ENCODE measurements at places on chromosomes 12 and 14.

DNA sequence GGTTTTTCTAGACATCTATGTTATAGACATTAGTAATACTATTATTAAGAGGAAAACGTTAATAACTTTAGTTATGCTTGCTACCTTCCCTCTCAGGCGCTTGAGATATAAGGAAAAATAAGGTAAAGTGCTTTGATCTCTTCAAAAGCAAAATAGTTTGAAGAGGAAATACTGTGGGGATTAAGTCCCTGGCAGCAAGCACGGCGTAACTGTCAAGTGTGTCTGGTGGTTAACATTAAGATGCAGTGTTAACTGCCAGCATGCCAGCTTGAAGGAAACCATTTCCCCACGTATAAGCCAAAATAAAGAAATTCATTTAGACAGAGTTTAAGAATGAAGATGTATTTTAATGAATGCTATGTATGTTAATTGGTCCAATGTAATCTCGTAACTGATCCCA is 31.8 kb downstream of the PELI2 start:
- DNase-seq, result no peak

- DNase-seq, result no peak
Measured at GRCh38 chr14:63362389-63362819, 43.7 kb upstream of the GPHB5 start.

DNA sequence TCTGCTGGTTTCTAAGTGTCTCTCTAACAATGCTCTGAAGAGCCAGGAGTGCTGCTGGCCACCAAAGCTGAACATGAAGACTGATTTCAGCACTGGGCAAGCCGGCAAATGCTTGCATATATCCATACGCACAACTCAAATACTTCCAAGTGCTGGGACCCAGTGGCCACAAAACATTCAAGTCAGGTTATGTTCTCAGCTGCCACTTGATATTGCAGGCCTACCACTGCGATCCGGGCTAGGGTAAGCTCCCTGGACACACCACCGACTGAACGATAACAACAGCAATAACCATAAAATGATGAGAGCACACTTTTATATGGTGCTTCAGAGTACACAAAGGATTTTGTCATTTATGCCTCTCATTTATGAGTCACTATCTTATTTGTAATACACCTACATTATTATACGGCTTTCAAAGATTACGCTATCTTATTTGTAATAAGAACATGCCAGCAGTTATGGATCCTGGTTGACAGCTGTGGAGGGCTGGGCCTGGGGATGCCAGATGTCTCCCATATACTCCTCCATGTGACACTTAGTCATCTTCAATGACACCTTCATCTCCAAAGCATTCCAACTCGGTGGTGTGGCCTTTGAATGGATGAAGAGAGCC is 35.5 kb downstream of the CRACR2A start:
- no peak for DNase-seq

DNA sequence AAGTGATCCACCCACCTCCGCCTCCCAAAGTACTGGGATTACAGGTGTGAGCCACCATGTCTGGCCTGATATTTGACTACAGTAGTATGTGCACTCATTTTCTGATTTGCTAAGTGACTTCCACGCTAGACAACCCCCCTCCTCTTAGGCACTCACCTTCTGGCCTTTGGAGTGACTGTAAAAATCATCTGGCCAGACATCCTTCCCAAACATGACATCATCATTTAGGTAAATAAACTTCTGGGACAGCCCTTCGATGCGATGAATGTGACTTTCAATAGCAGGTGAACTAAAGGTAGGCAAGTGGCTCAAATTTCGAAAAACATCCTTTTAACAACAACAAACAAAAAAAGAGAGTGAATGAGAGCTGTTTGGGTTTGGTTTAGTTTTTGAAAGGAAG is 30.6 kb upstream of the SYCP3 start:
- no peak for DNase-seq

GRCh38 chr14:27881646-27882045 is 884.9 kb upstream of the FOXG1 start:
- no peak for DNase-seq

- DNase-seq, result no peak
Measured at GRCh38 chr14:103501921-103502669, 20.5 kb downstream of the CKB start.

DNA sequence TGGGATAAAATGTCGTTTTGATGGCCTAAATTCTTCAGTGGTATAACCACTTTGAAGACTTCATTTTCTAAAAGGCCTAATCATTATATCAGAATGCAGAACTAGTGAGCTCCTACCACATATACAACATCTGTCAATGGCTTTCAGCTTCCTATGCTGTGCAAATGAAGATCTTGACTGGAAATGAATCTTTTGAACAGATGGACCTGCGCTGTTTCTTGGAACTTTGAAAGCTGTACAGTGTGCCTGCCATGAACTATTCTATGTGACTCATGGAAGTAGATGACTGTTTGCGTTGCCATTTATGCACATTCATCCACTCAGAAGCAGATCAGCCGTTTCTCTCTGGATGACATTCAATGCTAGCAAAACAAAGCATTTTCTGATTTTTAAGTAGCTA is 542.2 kb upstream of the USP15 start:
- DNase-seq, result no peak

GRCh38 chr12:8906266-8907180 is 7.8 kb upstream of the PHC1 start:
- no peak for DNase-seq

- no peak for DNase-seq
Measured at GRCh38 chr14:59629444-59630287, 53.1 kb upstream of the CCDC175 start.

GRCh38 chr14:49880267-49881064 is 12.4 kb upstream of the ARF6 start:
- DNase-seq, result no peak

DNA sequence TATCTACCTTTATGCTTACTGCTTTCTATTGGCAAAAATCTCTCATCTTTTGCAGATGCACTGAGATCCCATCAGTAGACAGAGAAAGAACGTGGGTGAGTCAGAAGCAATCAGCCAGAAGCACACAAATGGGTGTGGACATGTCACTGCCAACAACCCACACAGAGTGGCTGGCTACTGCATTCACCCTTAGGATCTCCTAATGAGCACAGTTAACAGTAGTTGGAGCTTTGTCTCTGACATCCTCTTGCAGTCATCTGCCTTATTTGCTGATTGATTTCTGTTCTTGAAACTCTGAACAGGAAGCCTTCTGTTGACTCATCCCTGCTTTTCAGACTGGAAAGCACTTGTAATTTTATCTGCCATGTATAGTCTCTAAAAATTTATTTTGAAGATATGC is 117.2 kb downstream of the RGS6 start:
- no peak for DNase-seq

DNA sequence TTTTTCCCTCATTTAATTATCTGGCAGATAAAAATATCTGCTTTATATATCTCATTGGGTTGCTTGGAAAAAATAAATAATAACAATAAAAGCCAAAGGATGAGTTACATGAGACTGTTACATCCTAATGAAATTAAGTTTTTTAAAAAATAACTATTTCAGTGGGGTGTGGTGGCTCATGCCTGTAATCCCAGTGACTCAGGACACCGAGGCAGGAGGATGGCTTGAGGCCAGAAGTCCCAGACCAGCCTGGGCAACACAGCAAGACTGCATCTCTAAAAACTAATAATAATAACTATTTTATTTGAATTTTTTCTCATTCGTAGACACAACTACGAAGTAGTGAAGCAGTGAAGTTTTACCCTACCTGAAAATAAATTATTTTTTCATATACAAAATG is 103.3 kb downstream of the BCAT1 start:
- DNase-seq, result no peak

DNA sequence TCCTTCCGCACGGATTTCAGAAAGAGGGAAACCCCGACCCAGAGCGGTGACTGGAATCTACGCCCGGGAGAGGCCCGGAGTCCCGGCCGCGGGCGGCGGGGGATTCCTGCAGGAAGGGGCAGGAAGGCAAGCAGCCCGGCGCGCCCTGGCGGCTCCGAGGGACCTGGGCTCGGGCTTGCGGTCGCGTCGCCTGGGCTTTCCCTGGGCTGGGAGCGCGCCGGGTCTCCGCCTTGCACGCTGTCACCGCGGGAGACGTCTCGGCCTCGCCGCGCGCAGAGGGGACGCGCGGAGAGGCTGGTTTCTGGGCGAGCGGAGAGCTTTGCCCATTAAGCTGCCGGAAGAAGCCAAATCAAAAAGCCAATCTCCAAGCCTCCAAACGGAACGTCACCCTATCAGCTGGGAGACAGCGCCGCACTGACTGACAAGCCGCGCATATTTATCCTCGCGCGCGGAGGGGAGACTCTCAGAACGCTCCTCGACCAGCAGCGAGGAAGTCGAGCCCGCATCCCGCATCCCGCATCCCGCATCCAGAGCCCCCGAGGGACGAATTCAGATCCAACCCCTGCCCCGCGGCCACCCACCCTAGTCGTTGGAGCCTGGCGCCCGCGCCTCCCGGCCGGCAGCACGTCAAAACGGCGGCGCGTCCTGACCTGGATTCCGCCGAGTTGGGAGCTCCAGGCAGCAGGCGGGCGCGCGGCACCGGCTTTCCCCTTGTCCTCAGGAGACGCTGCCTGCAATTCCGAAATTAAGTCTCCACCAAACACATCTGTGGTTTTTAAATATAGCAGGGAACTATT is at the start of gene SLC8A3:
SLC8A3 (minus strand) TSS at position 293 of the 797 bp plus-strand sequence. CDS start 20,529 bp downstream, outside the sequence.
- DNase-seq, result no peak

DNA sequence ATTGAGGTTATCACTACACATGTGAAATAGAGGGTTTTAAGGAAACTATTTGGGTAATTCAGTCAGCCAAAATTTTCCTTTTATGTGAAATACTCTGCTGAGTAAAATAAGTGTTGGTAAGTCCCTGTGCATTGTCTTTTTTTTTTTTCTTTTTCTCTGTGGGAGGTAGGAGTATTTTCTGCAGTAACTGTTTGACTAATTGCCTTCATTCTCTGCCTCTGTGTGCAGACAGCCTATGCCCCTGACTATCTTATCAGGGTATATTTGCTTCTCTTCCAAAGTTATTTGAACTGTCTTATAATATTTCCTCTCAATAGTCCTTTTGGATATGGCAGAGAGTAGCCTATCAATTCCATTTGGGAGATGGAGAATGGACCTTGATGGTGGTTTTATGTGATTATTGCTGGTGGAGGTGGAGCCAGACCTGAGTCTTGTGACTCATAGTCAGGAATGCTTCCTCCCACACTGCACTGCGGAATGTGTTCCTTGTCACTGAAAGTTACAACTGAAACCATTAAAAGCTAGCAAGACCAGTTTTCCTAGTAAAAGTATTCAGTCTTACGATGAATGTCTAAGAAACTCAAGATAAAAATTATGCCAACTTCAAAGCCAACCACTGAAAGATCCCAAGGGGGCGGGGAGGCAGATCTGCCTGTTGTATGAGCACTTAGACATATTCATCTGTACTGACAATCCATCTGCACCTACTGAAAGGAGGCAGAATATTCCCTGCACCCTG is 40.9 kb upstream of the STXBP6 start:
- no peak for DNase-seq

- DNase-seq, result no peak
Measured at GRCh38 chr12:91007531-91008290, 2.9 kb upstream of the EPYC start.

DNA sequence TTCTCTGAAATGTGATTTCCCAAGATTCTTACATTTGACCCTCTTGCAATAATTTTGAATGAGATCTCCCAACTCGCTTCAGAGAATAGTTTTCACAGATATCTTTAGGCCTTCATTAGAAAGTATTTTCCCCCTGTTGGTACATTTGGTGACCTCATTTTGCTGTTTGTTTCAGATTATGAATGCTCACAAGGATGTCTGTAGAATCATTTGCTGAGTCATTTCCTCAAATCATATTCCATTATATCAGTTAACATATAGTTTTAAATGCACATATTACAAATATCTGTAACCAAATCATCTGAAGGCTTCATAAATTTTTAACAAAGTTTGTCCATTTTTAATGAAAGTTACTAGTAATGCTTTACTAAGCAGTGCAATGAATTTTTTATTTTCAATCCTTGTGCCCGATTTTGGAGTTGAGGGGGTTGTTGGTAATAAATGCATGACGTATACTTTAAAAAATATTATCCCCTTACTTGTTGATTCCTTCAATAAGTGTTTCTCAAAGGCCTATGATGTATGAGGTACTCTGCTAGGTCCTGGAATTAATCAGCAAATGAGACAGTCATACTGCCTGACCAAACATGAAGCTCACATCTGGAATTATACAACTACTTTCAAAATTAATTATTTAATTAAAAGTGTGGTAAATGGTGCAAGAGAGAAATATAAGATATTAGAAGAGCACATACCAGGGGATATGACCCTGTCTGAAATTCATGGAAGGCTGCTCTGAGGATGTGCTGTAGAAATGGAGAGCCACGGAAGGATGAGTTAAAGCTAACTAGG is 126.9 kb upstream of the RAP1B start:
- no peak for DNase-seq

DNA sequence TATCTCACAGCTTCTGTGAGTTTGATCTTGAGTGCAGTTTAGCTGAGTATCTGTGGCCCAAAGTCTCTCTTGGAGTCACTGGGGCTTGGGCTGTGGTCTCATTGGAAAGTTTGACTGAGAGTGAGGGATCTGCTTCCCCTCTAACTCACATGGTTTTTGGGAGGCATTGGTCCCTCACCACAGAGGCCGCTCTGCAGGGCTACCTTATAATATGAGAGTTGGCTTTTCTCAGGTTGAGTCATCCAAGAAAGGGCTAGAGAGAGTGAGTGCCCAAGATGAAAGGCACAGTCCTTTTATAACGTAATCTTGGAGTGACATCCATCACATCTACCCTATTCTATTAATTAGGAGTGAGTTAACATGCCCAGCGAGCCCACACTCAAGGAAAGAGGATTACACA is 175.8 kb downstream of the SLC41A2 start:
- DNase-seq, result no peak

DNA sequence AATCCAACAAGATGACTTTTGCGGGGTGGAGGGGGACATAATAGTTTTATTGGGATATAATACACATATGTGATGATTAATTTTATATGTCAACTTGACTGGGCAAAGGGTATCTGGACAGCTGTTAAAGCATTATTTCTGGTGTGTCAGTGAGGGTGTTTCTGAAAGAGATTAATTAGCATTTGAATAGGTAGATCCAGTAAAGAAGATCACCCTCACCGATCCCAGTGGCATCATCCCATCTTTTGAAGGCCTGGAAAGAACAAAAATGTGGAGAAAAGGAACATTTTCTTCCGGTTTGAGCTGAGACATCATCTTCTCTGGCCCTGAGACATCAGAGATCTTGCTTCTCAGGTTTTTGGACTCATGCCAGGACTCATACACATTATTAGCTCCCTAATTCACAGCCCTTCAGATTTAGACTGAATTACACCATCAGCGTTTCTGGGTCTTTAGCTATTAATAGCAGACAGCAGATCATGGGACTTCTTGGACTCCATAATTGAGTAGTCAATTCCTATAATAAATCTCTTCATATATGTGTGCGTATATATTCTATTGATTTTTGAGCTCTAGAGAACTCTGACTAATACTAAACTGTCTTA is 283.6 kb downstream of the PCNX1 start:
- no peak for DNase-seq

GRCh38 chr14:72678356-72678755 is 215.5 kb downstream of the DPF3 start:
- DNase-seq, result no peak

All from cortex of kidney (tissue), 1 donor.